Stimulated activated CD4-positive, alpha-beta T cell treated with anti-CD3 and anti-CD28 coated beads, TNF-alpha, amount 100 ng/mL, for 24 hours (primary cell): ENCODE measurements at places on chromosomes 7 and 10.

DNA sequence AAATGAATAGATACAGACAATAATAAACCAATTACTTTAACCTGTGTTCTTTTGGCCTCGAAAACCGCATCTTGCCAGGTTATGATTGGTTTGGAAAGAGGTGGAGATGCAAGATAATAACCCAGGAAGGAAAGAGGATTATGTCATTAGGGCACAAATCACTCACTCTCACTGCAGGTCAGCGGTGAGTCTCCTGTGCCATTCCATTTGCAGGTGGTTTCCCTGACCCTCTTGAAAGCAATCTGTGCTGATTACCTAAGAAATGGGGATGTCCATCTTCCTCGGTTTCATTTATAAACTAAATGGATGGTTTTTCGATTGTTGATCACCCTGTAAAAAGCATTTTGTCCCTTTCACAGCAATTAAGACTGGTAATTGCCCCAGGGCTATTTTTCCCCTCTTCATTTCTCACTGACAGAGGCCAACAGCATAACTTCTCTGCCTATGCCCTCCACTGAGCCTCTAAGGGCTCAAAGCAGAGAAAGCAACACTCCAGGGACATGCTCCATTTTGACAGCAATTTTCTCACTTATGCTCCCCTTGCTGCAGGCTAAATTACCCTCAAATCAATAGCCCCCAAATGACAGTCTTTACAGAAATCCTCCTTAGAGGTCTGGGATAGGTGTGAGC is 257.5 kb downstream of the IPMK start:
- DNase-seq, result no peak

- no peak for DNase-seq
These were observed 213.7 kb downstream of the TWIST1 start for GRCh38 chr7:18903695-18904094.

DNA sequence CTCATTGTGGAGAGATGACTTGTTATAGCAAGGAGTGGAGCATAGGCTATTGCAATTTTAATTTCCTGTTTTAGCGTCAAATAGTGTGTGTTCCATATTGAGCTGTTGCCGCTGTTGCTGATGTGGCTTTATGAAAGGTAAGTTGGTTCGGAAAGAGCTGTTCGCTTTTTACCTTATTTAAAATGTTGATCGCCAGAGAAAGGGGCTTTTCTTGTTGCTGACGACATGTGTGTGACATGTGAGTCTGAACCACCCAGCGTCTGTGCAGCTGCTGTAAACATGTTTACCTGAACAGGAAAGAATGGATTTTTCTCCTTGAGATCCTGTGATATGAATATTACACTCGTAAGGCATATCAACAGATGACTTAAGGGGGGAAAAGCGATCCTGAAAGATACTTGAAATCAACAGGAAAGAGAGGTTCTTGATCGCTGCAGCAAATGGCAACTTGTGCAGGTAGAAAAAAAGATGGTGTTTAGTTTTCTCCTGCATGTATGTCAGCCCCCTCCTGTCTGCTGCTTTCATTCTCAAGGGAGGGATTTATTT is 2.5 kb downstream of the ZEB1 start:
- DNase-seq, result no peak

GRCh38 chr10:130959752-130960195 is 351.7 kb downstream of the TCERG1L start:
- DNase-seq, result no peak

DNA sequence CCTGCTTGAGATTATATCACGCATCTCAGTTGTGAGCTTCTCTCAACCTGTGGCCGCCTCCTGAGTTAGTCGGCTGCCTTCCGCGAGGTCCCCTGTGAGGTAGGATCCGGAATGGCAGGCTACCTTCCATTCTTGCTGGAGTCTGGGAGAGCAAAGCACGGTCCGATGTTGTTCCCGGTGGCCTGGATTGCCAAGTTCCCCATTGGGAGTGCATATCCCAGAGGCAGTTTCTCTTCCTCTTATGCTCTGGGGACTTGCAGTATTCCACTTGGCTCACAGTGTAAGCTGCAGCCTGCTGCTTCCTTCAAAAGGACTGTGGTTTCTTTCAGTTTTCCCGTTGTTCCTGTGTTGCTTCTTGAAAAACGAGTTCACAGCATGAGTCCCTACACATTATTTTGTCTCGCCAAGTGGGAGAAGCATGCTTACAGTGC is 225.4 kb upstream of the ZWINT start:
- no peak for DNase-seq

GRCh38 chr7:144437370-144438191 is 34.1 kb upstream of the NOBOX start:
- DNase-seq, result peak; percentile 7

- no peak for DNase-seq
These were observed 314.3 kb upstream of the CELF2 start for GRCh38 chr10:10703382-10703781.

DNA sequence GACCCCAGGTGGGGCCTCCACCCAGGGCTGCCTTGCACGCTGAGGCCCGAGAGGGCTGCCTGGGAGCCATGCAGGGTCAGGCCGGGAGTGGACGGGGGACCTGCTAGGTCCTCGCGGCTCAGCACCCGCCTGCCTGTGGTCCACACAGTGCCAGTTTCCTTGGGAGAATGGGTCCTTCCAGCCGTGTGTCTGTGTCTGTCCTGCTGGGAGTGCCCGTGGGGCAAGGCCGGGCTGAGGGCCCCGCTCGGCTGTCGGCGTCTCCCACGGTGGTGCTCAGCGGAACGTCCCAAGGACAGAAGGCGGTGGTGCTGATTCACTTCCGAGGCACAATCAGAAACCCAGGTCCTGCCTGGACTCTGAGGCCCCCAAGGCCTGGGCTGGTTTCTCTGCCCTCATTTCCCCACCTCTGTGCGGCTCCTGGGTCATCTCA is 23.2 kb upstream of the GTPBP4 start:
- no peak for DNase-seq

GRCh38 chr7:139720705-139721231 is 57.0 kb downstream of the HIPK2 start:
- no peak for DNase-seq

- DNase-seq, result no peak
These were observed 58.2 kb downstream of the YKT6 start for GRCh38 chr7:44258865-44259546.

DNA sequence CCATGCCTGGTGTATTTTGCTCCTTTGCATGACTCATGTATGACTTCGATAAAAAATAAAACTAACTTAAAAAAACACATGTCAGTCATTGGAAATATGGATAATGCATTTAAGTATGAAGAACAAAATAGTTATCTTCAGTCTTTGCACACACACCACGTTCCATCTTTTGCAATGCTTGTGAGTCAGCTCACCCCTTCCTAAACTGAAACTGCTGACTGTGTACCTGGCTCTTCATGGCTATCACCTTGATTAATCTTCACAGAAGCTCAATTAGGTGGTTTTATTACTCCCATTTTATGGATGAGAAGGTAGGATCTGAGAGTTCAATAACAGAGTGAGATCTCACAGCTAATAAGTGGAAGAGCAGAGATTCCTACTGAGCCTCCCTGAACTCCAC is 79.5 kb downstream of the CARD11 start:
- no peak for DNase-seq

- no peak for DNase-seq
These were observed 39.4 kb upstream of the PHF14 start for GRCh38 chr7:10934292-10934691.

DNA sequence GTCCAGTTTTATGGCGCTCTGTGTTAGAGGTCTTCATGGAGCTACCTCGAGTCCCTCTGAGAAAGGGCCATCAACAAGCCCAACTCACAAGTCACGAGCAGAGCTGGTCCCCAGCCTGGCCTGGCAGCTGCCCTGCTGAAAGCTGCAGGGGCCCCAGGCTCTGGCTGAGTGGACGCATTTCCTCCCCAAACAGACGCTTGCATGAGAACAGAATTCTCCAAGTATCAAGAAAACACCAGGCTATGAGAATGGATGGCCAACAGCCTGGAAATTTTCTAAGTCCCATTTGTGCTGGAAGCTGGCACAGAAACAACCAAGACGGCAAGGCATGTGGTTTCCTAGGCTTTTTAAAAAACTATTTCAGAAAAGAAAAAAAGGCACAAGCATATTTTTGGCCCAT is 114.8 kb downstream of the FAM53B start:
- no peak for DNase-seq

- DNase-seq, result no peak
These were observed 47.1 kb downstream of the KLF6 start for GRCh38 chr10:3737864-3738263.

- no peak for DNase-seq
These were observed 88.0 kb upstream of the PFKP start for GRCh38 chr10:2979306-2979705.

GRCh38 chr10:6382081-6382480 is 179.3 kb downstream of the PFKFB3 start:
- DNase-seq, result peak; percentile 33

DNA sequence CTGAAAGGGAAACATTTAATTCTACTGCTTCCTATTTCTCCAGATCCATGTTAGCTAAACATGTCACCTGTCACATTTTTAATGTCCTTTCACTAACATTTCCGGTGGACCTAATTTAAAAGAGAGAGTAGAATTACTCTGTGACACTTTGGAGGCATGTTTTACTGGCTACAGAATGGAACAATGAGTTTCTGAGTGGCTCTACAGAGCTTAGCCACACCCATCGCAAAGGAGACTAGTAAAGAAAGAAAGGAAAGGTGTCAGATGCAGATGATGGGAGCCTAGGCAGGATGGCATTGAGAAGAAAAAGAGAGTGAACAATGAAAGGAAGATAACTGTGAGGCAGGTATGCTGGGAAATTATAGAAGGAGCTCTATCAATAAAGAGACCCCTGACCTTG is 35.9 kb downstream of the NDUFB2 start:
- no peak for DNase-seq

- peak; percentile 40 for DNase-seq
These were observed 815 bp downstream of the CCSER2 start for GRCh38 chr10:84329196-84329611.

DNA sequence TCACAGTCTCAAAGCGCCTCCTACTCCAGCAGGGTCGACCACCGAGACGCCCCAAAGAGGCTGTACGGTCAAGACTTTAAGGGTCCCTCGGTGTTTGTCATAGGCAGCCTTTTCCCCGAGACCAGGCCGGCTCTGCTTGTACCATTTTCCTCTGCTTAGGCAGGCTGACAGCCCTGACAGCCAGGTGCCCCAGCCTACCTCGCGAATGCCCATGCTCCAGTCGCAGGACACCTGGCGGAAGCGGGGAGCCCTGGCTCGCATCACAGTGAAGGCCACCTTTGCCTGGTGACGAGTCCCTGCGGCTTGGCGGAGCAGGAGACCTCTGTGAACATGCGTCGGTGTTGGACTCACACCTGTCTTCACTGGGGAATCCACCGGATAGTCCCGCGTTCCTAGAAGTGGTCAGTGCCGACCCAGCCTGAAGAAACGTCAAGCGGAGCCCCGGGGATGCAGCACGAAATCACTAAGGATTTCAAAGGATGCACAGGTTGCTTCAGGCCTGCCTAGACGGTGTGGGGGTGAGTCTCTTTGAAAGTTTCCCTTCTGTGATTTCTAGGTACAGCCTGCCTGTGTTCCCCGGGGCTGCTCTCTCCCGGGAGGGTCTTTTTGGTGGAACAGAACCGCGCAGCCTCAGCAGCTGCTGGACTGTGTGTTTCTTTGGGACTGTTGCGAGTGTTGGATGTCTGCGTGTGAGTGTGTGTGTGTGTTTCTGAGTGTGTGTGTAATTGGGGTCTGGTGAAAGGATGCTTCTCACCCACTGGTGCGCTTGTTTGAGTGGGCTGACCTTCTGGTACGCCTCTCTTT is 30.5 kb upstream of the ZNF273 start:
- no peak for DNase-seq

- no peak for DNase-seq
These were observed 267.8 kb upstream of the MYO3A start for GRCh38 chr10:25666276-25666675.

- no peak for DNase-seq
These were observed 35.4 kb downstream of the CROT start for GRCh38 chr7:87380905-87381304.

GRCh38 chr7:35253710-35254495 is at the start of gene TBX20:
Gene TBX20 (minus strand): TSS chr7:35254100. CDS start chr7:35253620, 480 bp downstream.
- no peak for DNase-seq

GRCh38 chr7:3154881-3155494 is 111.3 kb upstream of the CARD11 start:
- DNase-seq, result peak; percentile 35

GRCh38 chr7:35437619-35438275 is 183.8 kb upstream of the TBX20 start:
- no peak for DNase-seq

GRCh38 chr7:103951311-103951710 is 38.1 kb downstream of the RELN start:
- DNase-seq, result no peak

DNA sequence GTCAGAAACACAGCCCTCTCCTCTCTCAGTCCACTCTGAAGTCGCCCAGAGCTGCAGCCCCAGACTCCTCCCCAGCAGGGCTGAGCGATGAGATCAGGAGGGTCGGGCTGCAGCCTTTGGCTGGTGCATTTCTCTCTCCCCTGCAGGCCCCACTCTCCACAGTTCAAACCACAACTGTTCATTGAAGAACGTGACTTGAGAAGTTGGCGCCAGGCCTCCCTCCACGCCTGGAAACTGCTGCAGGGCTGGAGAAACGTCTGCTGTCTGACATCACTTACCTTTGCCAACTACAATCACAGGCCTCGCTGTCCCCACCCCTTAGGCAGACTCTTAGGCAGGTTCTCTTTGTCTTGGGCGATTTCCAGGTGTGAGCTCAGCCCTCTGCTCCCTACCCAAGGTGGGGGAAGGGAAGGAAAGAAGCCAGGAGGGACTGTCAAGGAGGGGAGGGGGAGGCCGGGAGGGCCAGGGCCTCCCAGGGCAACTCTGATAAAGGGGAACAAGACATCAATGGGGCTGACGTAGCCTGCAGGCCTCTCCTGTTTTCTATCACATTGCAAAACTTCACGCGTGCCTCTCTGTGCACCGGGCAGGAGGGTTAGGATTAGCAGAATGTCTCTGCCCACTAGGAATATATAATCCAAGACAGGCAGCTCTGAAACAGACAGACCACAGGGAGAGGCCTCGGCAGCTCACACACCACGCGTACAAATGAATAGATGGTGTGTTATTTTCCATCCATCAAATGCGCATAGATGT is 32.7 kb downstream of the CALML5 start:
- DNase-seq, result no peak

- DNase-seq, result no peak
These were observed 84.5 kb downstream of the SRPK2 start for GRCh38 chr7:105304040-105304895.

GRCh38 chr7:102117743-102118142 is 168.9 kb upstream of the SH2B2 start:
- no peak for DNase-seq

DNA sequence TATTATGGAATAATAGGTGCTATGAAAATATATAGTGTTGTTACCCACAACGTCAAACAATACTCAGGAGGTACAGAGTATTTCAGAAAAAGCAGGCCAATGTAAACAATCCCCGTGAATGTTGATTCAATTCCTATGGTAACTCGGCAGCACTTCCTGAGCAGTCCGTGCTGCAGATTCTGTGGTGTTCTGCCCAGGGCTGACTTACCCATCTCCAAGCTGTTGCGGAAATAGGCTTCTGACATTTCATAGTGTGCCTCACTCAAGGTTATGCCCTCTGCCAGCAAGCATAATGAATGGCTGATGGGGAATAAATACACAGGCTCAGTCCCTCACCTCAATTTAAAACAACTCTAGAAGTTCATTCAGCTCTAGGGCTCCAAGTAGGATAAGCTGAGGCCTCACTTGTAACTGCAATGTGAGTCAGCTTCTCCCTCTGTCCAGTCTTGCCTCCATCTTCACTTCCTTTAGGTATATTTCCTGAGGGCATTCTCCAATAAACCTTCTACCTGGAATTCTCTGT is 177.6 kb downstream of the GNAI1 start:
- no peak for DNase-seq
